ENCODE measurements at places on chromosomes 11 and 22. TPM values are rescaled to one million over a fixed set of nuclear protein-coding genes. Genes with fewer than 3 reads are reported as not detected.

DNA sequence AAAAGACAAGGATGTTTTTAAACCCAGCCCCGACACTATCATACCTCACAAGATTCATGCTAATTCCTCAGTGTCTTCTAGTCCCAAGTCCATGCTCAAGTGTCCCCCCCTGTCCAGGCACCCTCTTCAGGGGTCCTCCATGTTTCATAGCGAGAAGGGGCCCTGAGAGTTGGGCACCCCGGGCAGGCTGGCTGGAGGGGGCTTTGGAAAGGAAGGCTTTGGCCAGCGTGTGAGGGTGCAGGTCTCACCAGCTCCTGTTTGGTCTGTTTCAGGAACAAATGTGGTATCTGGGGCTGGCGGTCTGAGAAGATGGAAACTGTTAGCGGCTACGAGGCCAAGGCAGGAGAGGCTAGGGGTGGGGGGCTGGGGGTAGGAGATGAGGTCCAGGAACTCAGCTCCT lies 4.5 kb upstream of the SSH3 start:
- DNase-seq: no peak

- DNase-seq: no peak
These were observed 42.9 kb downstream of the AMPD3 start for GRCh38 chr11:10498022-10498400.

DNA sequence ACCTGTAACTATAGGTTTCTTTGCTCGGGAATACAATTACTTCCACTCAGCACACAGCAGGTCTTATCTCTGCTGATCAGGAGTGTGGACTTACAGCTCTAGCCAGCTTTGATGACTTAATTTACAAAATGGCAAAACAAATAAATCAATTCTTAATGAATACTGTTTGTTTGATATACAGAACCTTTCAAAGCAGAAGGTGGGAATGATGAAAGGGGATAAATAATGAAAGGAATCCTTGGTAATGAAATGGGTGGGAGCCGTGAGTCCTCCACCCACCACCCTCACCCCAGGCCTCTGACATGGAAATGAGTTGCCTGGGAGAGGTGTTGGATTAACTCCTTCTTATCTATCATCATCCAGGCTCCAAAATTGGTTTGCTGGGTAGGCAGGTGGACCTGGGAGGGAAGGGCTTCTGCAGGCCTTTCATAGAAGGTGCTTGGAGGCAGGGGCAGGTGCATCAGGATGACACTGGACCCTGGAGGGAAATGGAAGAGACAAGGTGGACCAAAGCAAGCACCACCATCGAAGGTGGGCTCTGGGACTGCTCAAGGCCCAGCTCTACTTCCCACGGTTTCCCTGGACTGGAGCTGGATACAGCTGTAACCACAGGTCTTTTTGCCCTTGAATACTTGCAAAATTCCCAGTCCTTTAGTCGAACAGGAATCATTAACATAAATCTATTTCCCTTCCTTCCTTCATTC lies 23.0 kb downstream of the POU2AF1 start:
- DNase-seq: no peak

- DNase-seq: no peak
These were observed 75.7 kb upstream of the PITPNB start for GRCh38 chr22:27994481-27995331.

DNA sequence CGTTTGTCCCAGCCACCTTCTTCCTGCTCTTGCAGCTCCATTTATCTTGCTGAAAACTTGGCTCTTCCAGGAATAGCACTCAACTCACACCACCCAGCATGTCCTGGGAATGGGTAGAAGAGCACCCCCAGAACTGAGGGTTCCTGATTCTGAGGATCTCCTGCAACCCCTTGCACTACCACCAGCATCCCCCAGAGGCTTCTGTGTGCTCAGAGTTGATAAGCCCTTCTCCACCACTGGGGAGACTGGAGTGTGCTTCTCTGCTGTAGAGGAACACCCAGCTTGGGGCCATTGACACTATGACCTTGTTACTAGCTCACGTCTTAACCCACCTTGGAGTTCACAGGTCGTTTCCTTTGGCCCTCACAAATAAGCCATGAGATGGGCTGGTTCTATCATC lies 121.0 kb downstream of the GRIK4 start:
- DNase-seq: no peak

The C11orf42 gene
- total RNA-seq: not detected

The C22orf15 gene
- total RNA-seq: 3.9 TPM

Measured in fibroblast of lung (primary cell).